ENCODE measurements at places on chromosomes 3 and 15. TPM values are rescaled to one million over a fixed set of nuclear protein-coding genes. Genes with fewer than 3 reads are reported as not detected.

PARP3 gene
- total RNA-seq = 13.9 TPM

DNA sequence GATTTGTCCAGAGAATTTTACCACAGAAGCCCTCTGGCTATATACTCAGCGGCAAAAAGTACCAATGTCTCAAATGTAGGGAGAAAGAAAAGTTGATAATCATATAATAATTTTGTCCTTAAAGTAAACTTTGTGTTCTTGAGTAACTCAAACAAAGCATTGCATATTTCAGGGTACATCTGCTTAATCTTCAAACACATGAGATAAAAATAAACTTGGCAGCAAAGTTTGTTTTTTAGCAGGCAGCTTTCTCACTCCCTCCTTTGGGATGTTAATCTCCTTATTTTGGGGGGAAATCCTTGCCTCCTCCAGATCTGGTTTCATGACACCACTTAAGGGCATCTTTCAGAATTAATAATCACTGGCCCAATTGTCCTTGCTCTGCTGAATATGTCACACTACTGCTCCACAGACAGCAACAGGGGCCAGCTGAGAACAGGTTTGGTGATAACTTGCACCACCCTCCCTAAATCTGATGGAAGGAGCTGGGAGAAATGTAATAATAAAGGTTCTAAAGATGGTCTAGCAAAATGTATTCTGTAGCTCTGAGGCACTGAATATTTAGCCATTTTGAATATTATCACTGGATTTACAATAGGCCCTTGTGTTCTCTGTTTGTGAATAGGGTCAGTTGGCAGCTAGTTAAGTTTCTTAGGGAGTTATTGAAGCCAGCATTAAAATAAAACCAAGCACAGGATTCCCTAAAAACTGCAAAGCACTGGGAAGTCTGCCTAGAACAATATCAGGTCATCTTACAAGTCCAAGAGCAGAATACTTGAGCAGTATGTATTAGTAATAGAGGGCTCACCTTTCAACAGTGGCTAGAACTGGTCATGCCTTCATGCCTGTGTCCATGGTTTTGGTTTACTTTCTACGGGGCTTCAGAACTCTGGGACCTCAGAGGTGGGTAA lies 79.2 kb downstream of the EFL1 start:
- no peak for DNase-seq

ZBED2 gene
- total RNA-seq = 38.7 TPM

DNA sequence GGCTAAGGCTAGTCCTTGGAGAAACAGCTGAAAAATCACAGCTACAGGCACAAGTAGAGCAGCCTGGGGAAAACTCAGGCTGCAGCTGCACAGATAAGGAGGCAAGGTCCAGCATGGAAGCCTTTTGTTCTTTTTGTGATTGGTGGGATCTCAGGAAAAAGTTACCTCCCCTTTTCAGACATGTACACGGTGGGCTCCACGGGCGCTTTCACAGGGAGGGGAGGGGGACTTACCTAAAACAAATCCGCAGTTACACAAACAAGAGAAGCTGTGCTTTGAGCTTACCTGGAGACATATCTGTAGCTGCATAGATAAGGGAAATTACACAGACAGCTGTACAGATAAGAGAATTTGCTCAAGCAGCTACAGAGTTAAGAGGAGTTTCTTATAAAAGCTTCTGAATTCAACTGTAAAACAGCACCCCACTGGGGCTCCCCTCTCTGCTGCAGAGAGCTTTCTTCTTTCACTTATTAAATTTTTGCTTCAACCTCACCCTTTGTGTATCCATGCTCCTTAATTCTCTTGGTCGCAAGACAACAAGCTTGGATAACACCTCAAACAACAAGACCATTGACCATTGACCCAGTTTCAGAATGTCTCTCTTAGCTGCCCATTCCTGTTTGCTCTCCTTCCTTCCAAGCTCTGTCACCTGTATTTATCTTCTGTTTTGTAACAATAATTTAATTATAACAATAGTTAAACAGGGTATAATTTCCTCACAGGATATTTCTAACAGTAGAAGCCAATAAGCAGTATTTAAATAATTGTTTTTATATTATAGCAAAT lies 10.9 kb upstream of the CD200 start:
- DNase-seq = no peak

All from activated CD4-positive, alpha-beta memory T cell treated with anti-CD3 and anti-CD28 coated beads, Interleukin-2, amount 10 ng/mL, durations not matched to agents 7 days and 5 days (primary cell).